LHCN-M2 (cell line): ENCODE measurements at places on chromosomes 7 and 10.

DNA sequence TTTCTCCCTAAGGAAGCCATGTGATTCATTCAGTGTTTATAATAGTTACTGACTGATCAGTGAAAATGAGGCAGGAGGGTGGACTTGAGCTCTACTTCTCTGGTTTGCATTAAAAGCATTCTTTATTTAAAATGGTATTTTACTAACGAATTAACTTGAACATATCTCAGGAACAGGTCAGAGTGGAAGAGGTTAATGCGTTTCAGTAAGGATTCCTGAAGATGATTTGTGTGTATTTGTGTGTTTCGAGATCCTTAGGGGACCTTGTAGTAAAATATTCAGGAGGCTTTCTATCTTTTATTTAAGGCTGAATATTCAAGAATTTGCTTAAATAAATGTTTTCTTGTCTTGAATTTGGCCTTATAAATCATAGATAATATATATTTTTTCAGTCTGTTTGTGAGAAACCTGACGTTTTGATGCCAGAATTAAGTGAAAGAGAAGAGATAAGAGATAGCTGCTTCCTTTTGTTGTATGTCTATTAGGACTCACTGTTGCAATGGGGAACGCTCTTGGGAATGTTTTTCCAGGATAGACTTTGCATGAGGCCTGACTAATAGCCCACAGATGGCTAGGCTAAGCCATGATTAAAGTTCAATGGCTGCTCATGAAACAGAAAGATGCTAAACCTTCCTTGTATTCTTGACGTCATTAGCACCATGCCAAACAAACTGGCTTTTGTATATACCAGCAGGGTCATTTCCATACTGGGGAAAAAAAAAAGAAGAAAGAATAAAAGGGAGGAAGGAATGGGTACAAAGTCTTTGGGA lies 93.8 kb upstream of the MTPN start:
- peak; percentile 49 for DNase-seq

GRCh38 chr10:75773813-75774782 lies 342.7 kb downstream of the LRMDA start:
- no peak for DNase-seq

- no peak for DNase-seq
Measured at GRCh38 chr10:23643111-23643780, 204.4 kb downstream of the OTUD1 start.

GRCh38 chr7:54758702-54759592 lies at the start of gene SEC61G:
Gene SEC61G, minus strand, starts transcription at chr7:54759211. Its CDS starts 1,623 bp downstream, at chr7:54757588.
- peak; percentile 98 for DNase-seq

DNA sequence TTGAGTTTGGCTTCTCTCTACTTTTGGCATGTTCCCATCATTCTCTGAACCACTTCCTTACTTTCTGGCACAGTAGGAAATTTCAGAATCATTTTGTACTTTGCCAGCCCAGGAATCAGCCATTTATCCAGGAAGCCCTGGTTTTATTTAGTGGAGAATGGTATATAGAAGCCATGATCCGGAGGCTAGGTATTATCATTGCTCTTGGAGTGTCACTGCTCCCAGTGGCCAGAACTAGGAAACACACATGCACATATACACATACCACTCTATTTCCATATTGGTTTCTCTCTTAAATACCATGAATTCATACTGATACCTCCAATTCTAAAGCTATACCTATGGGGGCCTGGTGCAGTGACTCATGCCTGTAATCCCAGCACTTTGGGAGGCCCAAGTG lies 36.3 kb downstream of the SUFU start:
- DNase-seq, result peak; percentile 17
